ENCODE measurements at places on chromosomes 6 and 20.

DNA sequence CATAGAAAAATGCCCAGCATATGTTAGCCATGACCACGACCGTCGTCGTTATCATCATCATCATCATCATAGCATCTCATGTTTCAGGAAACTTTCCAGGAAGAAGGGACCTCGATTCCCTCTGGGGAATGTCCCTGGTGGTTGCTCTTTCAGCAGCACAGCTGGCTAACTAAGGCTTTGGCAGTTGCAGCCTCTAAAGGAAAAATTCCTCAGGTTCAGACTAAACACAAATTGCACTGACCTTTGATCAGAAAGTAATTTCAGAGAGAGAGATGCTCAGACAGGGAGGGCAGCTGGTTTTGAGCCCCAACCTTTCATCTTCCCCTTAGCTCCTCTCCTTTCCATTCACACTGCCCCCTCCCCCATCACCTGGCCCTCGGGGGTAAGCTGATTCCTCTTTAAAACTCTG lies 5.6 kb upstream of the CFB start:
- no peak for DNase-seq

DNA sequence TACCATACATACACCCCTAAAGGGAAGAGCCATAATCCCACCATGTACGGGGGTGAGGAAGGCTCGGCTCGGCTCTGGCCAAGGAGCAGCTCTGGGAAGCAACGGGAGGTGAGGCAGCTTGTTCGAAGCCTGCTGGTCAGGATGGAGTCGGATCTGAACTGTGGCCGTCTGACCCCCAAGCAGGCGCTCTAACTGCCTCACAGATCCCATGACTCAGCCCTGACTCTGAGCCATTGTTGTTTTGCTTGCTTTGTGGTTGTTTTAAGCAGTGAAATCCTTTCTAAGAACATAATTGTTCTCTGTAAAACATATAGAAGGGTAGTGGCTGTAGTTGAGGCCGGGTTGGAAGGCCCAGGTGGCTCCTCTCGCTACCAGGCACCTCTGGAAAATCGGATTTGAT lies 10.9 kb downstream of the C6orf132 start:
- DNase-seq: no peak

- DNase-seq: no peak
Measured at GRCh38 chr20:62968378-62969178, 16.1 kb downstream of the SLC17A9 start.

GRCh38 chr6:106972500-106972899 lies 2.0 kb downstream of the CD24 start:
- peak; percentile 22 for DNase-seq

DNA sequence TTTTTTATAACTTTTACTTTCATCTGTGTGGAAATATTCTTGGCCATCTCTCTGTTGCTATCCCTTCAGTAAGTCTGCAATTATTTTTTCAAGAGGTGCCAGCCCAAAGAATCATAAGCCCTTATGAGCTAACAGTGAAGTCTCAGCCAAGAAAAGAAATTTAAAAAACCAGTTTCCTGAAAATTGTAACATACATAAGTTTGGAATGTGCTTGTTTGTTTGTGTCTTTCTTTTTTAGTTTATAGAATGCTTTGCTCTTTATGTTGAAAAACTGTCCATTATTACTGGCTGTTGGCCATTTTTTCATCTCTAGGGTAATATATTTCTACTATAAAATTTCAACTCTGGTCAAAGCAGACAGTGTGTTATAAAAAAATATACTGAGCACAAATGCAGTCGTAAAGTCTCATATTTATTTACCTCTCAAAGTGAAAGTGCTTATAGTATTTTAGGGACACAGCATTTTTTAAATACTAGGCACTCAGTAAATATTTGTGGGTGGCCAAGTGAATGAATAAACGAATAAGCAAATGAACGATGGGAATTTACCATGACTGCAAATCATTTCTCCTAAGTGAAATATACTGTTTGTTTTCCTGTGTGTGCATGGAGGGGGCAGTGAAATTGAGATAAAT lies 659.7 kb downstream of the KIF16B start:
- DNase-seq: no peak

GRCh38 chr6:71808865-71809264 lies 77.5 kb upstream of the RIMS1 start:
- no peak for DNase-seq

DNA sequence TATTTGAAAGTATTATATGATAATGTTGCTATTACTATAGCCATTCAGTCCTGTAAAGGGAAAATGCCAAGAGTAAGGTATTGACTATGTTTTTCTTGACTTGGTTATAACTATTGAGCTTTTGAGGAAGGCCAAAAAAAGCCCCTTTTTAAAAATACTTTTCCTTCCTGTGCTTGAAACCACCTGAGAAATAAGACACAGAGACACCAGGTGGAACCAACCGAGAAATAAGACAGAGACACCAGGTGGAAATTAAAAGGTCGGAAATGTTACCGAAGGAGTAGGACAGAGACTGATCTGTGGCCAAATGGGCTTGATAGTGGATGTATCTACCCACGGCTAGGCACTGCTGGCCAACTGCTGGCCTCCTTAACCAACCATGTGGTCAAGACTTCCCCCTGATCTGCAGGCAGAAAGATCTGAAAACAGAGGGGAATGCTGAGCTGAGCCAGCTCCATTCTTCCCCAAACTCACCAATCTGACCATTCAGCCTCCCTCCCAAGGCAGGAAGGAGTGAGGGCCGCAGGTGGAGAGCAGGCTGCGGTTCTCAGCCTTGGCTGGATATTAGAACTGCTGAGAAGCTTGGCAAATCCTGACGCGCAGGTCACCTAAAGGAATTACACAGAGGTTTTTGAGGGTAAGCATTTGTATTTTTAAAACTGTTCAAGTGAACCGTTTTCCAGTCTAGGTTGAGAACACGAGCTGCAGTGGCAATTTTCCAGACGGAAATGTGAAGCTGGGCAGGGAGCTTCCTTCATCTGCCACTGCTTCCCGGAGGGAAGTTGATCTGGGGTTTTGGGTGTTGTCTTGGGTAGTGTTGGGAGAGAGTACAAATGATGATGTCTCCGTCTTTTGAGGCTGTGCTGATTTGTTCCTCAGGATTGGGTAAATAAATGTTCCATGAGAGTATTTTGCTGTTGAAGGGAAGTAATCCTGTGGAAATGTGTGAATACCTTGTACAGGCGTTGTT lies 121.7 kb upstream of the EXOC2 start:
- no peak for DNase-seq

DNA sequence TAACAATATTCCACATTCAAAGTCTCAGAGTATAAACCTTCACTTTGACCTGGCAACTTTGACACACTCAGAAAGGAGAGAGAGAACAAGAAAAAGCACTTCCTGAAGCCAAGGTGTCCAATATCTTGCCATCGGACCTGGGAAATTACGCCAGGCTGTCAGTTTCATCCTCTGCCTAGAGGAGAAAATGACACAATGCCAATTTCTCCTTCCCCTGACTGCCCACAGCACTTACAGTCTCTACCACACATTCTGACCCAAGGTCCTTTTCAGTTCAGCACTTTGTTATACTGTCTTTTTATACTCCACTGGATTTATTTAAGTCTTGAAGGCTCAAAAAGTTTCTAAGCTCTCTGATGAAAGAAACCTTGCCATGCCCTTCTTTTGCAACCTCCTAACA lies 250.4 kb downstream of the GMPR start:
- DNase-seq: no peak

DNA sequence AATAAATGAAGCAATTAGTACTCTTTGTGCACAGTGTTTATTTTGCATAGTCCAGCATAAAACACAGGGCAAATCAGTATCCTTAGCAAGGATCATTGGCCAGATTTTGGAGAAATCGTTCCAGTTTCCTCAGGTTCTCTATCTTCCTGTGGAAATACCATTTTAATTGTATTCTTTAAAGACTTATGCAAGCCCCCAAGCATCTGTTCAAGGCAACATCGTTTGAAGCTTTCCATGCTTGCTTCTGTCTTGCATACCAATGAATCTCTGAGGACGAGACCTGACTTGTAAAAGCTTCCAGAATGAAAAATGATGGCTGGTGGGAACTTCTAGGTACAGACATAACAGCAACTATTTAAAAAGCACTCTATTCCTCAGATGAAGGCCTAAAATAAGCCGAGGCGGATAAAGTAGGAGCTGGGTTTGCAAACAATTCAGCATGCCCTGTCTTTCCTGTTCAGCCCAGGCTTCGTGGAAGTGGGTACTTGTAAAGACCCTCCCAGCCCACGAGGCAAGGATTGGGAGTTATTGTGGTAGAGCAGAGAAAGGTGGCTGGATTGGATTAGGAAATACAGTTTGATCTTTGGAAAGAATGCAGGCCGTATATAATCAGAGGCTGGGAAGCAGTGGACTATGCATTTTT lies 21.6 kb downstream of the NRSN1 start:
- no peak for DNase-seq

DNA sequence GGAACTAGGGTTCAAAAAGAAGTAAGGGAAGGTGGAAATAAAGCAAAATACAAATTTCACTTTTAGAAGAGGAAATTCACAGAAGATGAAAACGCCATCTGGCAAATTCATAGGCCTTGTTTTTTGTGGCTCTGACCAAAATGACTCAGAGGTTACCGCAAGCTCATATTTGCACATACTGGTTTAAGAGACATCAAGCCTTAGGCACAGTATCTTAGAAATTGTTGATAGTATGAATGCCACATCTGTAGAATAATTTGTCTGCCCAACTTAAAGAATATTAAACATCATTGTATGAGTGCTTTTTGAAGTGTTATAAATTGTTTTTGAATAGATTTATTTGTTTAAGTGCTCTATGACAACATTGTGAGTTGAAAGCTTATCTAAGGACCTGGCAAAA lies 10.6 kb downstream of the TAAR1 start:
- DNase-seq: no peak

GRCh38 chr6:26243132-26243531 lies 121.9 kb upstream of the BTN3A2 start:
- no peak for DNase-seq

DNA sequence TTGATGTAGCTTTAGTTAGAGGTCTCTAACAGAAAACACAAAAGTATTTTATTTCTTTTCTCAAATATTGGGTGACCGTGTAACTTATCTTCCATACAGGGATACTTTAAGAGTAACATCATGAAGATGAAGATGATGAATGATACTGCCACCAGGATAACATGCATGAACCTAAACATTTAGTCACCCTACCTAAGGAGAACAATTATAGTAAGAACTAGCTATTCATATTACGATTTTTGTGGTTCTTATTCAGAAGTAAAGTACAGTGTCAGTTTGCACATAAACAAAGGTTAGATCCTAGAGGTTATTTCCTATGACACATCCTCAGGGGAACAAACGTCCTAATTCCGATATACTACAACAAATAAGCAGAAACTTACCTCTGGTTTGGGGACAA lies 21.0 kb downstream of the CLDN20 start:
- DNase-seq: no peak

DNA sequence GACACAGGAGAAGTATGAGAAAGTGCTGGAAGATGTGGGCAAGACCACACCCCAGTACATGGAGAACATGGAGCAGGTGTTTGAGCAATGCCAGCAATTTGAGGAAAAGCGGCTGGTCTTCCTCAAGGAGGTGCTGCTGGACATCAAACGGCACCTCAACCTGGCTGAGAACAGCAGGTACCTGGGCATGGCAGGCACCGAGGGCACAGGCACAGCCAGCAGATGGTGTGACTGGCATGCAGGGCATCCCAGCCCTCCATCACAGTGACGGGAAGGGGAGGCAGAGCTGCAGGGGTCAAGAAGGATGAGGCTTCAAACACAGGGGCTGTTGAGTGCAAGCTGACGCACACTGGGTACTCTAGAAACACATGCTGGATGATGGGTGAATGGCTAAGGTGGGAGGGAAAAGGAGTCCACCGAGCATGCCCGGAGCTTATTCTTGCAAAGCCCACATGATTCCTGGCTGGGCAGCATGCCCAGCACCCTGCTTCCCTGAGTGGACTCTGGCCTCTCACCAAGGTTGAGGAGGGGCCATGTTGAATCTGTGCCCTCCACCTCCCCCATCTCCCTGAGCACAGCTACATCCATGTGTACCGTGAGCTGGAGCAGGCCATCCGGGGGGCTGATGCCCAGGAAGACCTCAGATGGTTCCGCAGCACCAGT lies 26.3 kb downstream of the SPDEF start:
- DNase-seq: no peak

DNA sequence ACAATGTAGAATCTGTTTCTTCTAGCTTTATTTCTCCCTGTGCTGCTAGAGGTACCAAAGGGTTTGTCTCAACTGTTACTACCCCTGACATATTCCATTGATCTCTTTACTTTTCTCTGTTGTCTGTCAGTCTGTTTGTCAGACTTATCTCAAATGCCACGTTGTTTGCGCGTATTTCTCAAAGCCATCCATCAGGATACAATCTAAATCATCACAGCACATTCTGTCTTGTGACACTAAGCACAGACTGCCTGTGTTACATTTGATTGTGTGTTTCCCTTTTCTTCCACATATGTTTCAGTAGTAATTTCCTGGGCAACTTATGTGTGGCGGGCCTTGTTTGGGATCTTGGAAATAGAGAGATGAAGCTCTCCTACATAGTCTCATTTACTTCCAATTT lies 30.2 kb upstream of the SERINC3 start:
- DNase-seq: no peak

GRCh38 chr20:40688129-40689099 lies 622 bp downstream of the MAFB start:
- peak; percentile 32 for DNase-seq

DNA sequence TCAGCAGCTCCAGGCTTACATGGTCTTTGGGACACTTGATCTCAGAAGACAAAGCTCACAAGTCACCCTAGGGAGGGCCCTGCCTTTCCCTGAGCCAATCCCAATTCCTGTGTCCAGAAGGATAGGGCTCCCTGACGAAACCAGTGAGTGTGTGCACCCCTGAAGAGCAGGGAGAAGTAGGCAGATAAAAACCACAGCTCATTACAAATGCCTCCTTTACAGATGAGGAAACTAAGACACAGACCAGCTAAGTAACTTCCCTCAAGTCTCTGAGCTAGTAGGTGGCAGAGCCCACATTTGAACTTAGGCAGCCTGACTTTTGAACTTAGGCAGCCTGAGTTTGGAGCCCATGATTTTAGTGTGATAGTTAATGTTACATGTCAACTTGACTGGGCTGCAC lies 6.7 kb upstream of the ZFAND3 start:
- no peak for DNase-seq

GRCh38 chr6:139640448-139640847 lies 266.0 kb upstream of the CITED2 start:
- DNase-seq: no peak

GRCh38 chr20:49916146-49917002 lies 1.0 kb upstream of the SPATA2 start:
- DNase-seq: no peak

- no peak for DNase-seq
Measured at GRCh38 chr6:128336436-128337095, 183.8 kb downstream of the PTPRK start.

DNA sequence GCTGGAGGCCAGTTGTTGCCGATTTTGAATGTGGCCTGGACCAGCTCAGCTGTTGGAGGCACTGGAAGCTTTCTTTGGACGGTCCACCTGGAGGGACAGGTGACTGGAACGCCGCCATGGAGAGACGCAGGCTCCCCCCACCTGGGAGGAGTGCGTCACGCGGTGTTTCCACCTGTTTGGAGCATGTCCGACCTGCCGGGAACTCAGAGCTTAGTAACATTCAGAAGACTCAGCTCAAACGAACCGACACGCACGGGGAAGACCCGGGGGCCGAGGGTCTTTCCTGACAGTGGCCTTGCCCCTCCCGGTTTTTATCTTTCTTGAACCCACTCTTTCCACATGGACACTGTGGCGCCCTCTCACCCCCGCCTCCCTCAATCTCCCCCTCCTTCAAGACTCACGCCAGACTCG lies 141.6 kb downstream of the SMOC2 start:
- no peak for DNase-seq

GRCh38 chr6:102766963-102767362 lies 1373.5 kb downstream of the GRIK2 start:
- DNase-seq: no peak

Measured in nephron progenitor cell (in vitro differentiated cells).